ENCODE measurements at places on chromosomes 11 and 22.

DNA sequence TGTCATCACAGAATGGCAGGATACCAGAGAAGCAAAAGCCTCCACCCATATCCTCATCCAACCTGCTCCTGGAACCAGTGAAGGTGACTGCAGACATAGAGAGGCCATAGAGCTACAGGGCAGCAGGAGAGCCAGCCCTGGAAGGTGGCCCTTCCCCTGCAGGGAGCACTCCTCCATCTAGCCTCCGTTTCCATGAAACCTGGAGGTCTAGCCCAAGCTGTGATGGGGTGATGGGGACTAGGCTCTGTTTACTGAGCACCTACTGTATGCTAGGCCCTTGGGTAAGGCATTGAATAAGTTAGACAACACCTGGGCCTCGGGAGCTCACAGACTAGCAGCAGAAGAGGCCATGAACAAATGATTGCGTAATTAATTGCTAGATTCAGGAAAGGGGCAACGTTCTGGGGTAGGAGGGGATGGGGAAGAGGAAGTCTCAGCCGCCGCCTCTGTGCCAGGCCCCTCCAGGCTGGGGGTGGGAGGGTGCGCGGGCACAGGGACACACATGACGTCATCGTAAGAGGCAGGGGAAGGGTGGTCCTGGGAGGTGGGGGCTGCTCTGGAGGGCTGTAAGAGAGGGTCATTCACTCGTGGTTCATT, 784 bp upstream of the SYNGR1 start:
- peak; percentile 18 for DNase-seq

GRCh38 chr11:46247659-46248058, 29.8 kb upstream of the CREB3L1 start:
- peak; percentile 46 for DNase-seq

DNA sequence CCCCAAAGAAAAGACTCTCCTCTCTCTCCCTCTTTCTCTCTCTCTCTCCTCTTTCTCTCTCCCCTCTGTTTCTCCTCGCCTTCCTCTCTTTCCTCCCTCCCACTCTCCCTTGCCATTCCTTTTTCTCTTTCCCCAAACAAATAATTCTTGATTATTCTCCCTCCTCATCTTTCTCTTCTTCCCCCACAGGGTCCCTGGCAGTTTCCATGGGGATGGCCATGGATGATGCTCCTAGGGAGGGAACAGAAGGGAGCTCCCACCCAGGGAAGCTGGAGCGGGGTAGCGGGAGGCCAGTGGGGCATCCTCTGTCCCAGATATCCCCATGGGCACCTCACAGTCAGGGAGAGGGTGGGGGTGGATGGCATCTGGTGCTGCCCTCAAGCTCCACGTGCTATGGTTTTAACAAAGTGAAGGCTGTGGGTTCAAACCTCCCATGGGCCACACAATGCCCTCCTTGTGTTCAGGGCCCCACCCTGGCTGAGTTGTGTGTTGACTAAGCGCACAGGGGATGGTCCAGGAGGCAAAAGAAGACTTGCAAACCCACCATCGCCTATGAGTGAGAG, 266.4 kb downstream of the BUD13 start:
- no peak for DNase-seq

- peak; percentile 12 for DNase-seq
Observed at GRCh38 chr11:57513911-57514537, 1.5 kb downstream of the SLC43A1 start.
